Sciatic nerve (tissue), 2 donors: ENCODE measurements at places on chromosomes 1 and 21. TPM values are rescaled to one million over a fixed set of nuclear protein-coding genes. Genes with fewer than 3 reads are reported as not detected.
A peak's percentile ranks its signal among the peaks of the same experiment; 100 is the strongest.

DNA sequence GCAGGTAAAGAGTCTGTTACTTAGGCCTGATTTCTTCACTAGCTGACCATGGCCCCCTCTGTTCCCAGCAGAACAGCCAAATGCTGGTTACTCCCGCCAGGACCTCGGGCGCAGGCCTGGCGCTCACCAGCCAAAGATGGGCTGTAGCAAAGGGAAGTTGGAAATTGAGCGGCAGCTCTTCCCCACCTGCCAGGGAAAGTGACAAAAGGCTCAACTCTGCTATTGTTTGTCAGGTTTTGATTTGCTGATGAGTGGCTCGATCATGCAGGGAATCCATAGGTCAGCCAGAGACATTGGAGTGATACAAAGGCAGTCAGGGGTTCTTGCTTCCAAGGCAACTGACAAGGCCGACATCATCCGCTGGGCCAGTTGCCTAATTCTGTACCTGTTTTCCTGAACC lies 120.1 kb downstream of the ASTN1 start:
- DNase-seq = no peak

- no peak for DNase-seq
Measured at GRCh38 chr1:1225238-1225845, 6.5 kb downstream of the SDF4 start.

- DNase-seq = no peak
Measured at GRCh38 chr1:212587888-212588510, 20.6 kb upstream of the ATF3 start.

- peak; percentile 64 for DNase-seq
Measured at GRCh38 chr1:1419813-1420653, 1.0 kb downstream of the ANKRD65 start.

The ARHGEF16 gene
- total RNA-seq = 20.6 TPM

The NBPF6 gene
- total RNA-seq = not detected

DNA sequence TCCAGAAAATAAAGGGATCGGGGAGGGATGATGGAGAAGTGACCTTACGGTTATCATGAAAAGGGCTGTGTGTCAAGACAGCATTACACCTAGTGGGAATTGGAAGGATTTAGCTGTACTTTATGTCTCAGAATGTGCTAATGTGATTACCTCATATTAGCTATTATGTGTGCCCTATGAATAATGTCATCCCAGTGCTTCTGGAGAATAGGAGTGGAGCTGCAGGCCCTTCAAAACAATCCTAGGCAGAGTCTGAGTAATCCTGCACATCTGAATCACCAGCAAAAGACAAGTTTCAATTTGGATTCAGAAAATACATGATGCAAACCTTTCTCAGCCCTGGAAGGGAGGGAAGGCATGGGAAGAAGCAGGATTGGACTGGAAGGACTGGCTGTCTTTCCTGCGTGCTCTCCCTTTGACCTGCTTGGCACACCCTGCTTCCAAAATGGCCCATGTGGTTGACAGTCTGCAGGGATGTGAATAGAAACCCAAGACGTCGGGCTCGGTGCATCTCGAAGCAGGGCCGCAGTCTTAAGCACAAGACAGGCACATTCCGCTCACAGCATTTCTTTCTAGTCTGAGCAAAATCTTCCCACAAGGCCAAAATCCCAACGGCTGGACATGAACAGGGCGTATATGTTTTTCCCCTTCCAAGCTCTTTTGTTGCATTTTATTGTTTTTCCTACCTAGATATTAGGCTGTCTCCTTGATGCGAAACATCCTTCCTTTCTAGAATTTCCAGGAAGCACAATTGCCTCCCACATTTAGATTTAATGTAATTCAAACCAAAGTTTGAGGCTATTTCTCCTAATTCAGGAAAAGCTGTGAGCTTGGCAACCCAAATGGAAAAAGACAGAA lies 54.3 kb upstream of the TARBP1 start:
- peak; percentile 74 for DNase-seq

DNA sequence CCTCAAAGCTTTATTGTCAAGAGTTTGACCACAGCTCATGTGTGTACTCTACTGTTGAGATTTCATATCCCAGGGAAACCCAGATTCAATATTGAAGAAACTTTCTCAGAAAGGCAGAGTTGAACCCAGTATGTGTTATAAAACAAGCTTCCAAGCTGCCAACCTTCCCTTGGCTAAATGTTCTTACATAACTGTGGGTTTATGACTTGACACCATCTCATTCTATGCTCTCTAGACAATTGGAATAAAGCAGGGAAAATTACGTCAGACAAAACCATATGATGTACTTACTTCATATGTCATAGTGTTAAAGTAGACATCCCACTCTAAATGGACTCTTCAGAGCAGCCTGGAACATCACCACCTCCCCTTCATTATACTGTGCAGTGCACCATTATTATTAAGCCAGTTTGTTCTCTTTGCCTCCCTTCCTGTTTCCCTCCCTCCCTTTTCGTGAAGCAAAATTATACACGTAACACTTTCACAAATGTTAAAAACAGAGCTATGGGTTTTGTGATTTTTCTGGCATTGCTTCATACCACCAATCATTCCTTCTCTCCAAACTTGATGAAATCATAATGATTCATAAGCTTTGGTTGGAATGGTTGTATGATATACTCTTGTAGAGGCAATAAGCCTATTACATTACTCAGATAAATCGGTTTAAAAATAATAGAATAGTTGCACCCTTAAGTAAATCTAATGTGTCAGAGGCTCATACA lies 507.2 kb downstream of the LTN1 start:
- no peak for DNase-seq

DNA sequence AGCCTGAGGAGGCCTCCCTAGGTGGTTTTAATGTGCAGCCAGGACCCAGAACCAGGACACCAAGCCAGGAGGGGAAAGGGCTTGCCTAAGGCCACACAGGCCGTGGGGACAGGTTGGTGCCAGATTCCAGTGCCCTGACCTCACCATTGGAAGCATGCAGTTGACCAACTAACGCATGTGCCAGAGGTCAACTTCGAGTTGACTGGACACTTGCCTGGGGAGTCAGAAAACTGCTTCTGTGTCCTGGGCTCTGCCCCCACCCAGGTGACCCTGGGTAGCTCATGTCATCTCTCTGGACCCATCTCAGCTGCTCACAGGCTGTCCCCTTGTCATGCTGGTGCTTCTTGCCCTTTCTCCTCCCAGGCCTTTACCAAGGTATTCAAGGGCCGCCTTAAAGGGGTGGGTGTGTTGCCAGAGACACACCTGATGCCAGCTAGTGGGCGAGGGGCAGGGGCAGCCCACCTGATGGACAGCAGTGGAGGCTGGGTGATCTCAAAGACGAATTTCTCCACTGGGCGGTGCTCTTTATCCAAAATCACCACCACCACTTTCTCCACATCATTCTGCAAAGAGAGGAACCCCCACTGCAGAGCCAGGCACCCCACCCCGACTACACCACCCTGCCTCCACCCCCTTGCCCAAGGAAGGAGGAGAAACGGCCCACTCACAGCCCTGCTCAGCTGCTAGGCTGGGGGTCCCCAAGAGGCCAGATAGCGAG lies 4.4 kb downstream of the MAD2L2 start:
- DNase-seq = no peak
